ENCODE measurements at places on chromosomes 3 and 15.
A peak's percentile ranks its signal among the peaks of the same experiment; 100 is the strongest.

- DNase-seq: no peak
Measured at GRCh38 chr3:10529809-10530208, 24.4 kb upstream of the ATP2B2 start.

DNA sequence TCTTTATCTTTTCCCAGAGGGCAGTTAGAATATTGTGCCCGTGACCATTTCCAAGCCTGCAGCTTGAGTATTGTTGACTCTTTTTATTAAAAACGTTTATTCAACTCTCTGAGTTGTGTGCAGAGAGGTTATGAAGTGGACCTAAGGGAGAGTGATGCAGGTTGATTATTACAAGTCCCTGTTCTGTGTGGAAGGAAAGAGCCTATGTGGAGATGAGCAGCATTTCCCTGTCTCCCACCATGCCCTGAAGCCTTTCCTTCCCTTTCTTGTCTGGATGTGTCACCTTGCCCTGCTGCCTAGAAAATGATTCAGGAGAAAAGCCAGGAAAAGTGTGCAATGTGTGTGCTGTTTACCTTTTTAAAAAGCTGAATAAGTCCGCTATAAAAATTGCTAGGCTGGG lies 19.4 kb downstream of the ZPLD1 start:
- DNase-seq: no peak

DNA sequence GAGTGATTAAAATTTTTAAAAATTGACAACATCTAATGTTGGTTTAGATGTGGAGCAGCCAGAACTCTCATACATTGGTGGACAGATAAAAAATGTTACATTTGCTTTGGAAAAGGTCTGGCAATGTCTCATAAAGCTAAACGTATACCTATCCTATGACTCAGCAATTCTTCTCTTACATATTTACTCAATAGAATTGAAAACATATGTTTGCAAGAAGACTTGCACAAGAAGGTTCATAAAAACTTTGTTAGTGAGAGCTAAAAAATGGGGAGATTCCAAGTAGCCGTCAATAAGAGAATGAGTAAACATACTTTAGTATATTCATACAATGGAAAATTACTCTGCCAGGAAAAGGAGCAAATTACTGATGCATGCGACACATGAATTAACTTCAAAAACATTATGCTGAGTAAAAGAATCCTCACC lies 30.0 kb downstream of the MASP1 start:
- DNase-seq: no peak

- peak; percentile 33 for DNase-seq
Measured at GRCh38 chr3:52230461-52230860, 5.0 kb upstream of the TLR9 start.

DNA sequence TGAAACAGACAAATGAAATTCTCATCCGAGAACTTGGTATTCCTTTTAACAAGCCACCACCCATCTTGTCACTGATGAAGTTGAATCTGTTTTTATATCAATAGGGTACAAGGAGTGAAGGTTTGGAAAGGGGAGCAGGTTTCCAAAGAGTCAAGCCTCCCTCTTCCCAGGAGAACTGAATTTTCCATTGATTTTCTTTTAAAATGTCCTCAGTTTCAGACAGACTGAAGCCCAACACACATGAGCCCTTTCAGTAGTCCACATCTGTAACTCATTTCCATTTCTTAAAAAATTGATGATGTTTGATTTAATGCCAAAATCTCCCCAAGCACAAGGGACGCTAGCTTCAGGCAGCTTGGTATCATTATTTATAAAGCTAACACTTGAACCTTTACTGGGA lies 187.7 kb downstream of the FOXB1 start:
- no peak for DNase-seq

DNA sequence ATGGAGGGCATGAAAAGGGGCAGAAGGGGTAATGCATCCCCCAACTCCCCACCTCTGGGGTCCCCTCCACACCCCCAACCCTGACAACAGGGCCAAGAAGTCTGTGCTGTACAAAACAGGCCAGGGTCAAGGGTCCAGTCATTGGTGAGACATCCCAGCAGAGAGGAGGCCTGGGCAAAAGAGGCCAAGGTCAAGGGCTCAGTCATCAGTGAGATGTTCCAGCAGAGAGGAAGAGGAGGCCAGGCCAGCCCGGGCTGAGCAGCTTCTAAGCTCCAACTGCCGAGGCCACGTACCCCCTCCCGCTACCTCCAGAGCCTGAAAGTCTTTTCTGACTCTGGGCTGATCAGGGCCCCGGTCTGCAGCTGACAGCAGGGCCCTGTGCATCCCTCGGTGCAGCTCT lies 52.4 kb downstream of the LHFPL4 start:
- DNase-seq: no peak

- no peak for DNase-seq
Measured at GRCh38 chr3:17972959-17973906, 230.8 kb upstream of the TBC1D5 start.

DNA sequence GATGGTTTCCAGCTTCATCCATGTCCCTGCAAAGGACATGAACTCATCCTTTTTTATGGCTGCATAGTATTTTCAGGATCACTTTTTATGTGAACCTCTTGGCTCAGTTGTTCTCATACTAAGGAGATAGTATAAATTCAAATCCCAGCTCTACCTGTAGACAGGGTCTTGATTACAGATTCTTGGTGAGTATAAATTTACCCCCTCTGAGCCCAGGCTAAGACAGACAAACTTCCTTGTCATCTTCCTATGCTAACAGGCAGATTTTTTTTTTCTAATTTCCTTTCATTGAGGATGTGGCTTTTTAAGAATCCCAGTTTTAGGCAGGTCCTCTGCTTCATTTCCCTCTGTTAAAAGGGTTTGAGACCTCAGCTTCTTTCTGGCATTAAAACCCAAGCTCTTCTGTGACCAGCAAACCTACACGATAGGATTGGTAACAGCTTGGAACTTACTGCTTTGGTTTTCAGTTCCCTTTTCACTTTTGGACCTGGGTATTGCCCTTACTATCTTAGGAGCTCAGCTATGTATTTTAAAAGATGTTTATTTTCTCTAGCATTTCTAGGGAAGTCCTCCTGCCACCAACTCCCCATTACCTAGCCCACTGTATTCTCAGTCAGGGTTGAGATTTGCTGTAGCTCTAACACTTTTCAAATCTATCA lies 72.5 kb downstream of the VPS8 start:
- DNase-seq: no peak

GRCh38 chr3:115085197-115085865 lies 61.8 kb downstream of the ZBTB20 start:
- no peak for DNase-seq

- no peak for DNase-seq
Measured at GRCh38 chr3:25897019-25897418, 107.1 kb downstream of the OXSM start.

- no peak for DNase-seq
Measured at GRCh38 chr15:50576166-50576565, 29.7 kb upstream of the USP50 start.

GRCh38 chr3:141537856-141538255 lies 51.0 kb downstream of the RASA2 start:
- DNase-seq: no peak

DNA sequence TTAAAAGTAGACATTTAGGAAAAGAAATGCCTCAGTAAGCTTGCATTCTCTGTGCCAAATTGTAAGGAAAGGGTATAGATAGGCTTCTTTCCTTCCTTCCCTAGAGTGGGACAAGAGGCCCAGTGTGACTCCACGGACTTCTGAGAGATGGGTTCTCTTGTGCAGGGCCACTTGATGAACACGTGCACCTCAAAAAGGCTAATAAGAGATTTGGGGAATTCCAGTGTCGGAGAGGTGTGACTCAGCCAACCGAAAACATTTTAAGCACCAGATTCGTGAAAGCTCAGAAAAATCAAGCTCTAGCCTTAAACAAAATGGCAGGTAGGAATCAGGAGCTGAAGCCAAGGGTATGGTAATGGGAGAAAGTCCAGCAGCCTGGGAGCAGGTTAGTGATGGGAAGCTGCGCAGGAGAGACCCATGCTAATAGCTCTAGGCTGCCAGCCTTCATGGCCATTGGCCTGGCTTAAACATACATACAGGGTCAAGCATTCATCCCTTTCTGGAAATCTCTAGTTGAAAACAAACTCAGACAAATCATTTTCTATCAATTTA lies 56.2 kb downstream of the SV2B start:
- DNase-seq: no peak

DNA sequence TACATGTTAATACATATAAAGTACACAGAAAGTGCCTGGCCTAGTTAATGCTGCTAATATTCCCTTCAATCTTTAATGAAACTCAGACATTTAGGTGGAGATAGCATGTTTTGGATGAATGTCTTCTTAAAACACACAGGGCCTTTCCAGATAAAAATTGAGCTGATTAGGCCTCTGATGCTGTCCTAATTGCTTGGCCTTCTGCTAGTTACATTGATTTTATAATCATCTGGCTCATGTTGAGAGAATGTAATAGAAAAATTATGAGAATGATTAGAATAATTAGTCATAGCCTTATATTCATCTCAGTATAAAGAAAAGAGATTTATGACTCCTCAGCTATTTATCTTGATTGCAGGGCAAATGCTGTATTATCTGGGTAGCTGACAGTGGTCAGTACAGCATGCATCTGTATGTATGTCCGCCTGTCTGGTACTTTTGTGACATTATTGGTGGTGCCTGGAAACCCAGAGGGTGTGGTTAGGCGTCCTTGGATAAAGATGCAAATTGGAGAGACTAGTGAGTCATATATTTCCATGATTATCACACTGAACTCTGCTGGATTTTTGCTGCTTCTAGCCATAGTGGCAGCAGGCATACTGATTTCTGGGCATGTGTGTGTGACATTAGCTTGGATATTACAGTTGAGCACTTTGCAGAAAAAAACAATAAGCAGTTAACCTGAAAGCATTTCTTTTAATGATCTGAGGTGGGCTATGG lies 120.8 kb downstream of the FEZF2 start:
- no peak for DNase-seq

- DNase-seq: no peak
Measured at GRCh38 chr3:178546079-178546478, 9.8 kb downstream of the KCNMB2 start.

DNA sequence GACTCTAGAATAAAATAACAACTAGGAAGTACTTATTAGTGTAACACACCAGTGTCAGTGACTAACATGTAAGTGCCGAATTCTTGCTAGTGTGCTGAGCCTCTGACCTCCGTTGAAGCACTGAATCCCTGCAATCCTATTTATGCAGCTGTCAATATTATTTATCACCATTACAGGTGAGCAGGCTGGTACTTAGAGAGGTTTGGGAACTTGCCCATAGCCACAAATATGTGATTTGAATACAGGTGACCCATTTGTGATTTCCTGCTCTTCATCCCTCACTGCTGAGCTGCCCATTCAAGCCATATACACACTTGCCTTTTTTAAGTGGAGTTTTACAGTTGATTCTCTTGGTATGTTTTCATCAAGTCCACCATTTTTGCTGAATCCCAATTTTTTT lies 12.2 kb downstream of the EIF4E3 start:
- DNase-seq: no peak

GRCh38 chr3:87270908-87271700 lies 5.3 kb downstream of the POU1F1 start:
- no peak for DNase-seq

GRCh38 chr3:165439765-165440164 lies 243.6 kb upstream of the SLITRK3 start:
- DNase-seq: no peak

DNA sequence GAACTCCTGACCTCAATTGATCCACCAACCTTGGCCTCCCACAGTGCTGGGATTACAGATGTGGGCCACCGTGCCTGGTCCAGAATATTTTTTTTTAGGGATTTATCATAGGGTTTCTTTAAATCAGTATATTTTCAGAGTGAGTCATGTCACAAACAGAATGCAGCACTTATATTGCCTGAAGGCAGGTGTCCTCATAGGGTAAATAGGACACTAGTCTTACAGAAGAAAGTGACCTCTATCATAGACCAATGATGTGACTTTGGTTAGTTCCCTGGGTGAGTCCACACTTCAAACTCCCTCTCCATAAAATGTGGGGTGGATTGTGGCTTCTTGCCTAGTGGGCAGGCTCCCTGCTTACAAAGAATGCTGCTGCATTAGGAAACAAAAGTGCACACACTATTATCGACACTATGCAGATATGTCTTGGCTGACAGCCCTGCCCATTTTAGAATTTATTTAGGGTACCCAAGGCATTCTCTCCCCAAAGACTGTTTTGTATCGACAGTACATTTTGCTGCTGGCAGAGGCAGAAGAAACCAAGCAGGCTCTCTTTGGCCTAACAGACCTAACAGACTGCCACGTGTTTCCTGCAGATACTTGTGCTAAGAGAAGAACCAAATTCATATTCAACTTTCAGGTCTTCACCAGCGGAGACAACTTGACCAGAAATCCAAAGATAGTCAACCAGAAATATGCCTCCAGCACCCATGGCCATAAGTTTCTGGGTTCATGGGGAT lies 125.0 kb downstream of the MOBP start:
- no peak for DNase-seq

DNA sequence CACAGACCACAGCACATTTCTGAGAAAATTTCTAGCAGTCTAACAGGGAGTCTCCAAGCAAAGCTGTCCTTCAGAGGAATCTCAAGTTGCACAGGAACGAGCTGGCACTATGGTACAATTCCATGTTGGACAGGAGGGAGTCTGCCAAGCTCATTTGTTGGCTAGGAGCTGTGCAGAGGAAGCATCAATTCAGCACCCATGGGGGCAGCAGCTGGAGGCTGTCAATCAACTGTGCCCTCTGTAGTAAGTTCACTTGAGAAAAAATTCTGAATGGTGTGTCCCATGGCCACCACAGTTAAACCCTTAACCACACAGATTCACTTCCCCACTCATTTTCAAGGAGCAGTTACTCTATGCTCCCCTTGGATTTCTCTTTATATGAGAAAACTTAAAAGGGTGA lies 298.5 kb upstream of the PPP2R3A start:
- DNase-seq: no peak

DNA sequence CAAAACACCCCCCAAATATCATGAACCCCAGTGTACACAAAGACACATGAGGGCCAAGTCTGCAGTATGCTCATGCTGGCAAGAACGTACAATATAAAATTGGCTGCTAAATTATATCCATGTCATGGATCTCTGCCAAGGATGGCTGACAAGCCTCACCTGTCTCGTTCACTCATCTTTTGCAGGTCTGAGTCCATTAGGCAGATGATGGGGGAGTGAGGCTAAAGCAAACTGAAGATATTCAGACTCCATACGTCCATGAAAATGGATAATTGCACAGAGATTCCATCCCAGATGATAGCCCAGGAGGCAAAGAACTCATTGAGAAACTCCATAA lies 122.3 kb upstream of the PTPRG start:
- no peak for DNase-seq

GRCh38 chr15:35427091-35427490 lies 118.9 kb downstream of the DPH6 start:
- DNase-seq: no peak

- no peak for DNase-seq
Measured at GRCh38 chr15:89772932-89773583, 3.1 kb upstream of the MESP2 start.

DNA sequence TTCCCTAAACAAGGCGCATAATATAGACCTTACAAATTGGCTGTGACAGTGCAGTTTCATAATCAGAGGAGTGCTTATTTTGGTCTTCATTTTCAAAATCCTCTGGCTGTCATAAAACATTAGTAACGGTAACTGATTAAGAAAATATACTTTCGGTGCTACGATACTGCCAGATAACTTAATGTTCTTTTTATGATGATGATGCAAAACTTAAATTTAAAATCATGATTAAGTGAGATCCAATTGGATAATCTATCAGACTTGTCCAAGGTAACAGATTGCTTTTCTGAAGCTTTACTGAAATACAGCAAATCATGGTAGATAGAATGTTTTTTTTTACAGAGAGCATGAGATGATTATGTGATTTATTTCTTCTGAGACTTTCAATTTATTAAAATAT lies 364.2 kb upstream of the CNTN3 start:
- no peak for DNase-seq

GRCh38 chr3:56839784-56840715 lies 38.3 kb upstream of the ARHGEF3 start:
- no peak for DNase-seq

Data from left hindlimb (tissue), 1 donor.